Thoracic aorta (tissue), 2 donors: ENCODE measurements at places on chromosomes 5 and 9.
A peak's percentile ranks its signal among the peaks of the same experiment; 100 is the strongest.

DNA sequence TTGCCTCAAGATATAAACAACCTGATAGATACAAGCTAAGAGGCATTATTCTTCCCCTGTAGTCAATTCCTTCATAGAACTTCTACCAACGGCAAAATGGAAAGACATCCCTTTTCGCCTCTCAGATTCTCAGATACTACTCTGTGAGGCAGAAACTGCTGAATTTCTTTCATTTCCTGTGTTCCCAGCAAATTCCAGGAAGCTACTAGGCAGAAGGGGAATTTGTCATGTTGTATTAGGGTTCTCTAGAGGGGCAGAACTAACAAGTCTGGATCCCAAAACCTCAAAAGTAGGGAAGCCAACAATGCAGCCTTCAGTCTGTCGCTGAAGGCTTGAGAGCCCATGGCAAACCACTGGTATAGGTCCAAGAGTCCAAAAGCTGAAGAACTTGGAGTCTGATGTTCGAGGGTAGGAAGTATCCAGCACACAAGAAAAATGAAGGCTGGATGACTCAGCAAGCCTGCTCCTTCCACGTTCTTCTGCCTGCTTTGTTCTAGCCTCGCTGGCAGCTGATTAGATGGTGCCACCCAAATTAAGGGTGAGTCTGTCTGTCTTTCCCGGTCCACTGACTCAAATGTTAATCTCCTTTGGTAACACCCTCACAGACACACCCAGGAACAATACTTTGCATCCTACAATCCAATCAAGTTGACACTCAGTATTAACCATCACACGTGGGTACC lies 15.2 kb downstream of the RNF180 start:
- DNase-seq: no peak

- no peak for DNase-seq
These were observed 987.9 kb upstream of the WWC1 start for GRCh38 chr5:167303582-167303981.

DNA sequence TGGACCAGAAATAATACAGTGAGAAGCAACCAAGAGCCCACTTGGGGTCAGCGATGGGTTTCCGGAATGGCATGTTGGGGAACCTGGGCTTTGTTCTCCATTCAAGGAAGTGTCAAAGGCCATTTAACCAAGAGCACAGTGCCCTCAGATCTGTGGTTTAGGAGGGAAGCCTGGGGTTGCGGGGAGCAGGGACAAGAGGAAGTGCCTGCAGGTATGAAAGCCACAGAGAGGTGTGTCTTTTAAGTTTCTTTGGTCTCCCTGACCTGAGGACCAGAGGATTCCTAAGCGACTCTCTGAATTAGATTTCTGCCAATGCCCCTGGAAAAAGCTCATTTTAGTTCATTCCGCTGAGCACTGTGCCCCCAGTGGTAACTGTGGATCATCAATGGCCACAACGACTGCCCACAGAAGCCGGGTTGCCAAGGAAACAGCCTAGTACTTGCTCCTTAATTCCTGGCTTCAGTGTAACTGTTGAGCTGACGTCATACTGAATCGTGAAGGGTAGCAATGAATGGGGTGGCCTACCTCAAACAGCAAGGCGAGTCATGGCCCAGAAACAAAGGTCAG lies 107.3 kb upstream of the SPIN1 start:
- DNase-seq: no peak

- no peak for DNase-seq
These were observed 13.9 kb downstream of the TLR4 start for GRCh38 chr9:117718085-117718484.

GRCh38 chr9:114247077-114247476 lies 75.8 kb upstream of the ORM1 start:
- DNase-seq: no peak

DNA sequence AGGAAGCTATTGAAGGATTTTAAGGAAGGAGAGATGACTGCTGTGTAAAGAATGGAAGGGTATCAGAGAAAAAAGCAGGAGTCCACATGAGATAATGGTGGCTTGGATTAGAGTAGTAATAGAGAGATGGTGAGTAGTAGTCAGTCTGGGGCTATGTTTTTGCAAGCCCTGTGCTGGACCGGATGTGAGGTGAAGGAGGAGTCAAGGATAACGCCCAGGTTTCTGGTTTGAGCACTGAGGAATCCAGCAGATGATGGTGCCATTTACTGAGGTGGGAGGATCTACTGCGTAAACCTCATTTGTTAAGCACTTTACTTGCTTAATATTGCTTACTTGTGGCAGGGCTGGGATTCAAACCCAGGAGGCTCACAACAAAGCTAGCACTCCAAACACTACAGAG lies 1.1 kb downstream of the TIGD6 start:
- DNase-seq: no peak

- no peak for DNase-seq
These were observed 35.6 kb downstream of the DAPK1 start for GRCh38 chr9:87533271-87533670.

- no peak for DNase-seq
These were observed 154.7 kb upstream of the RUSC2 start for GRCh38 chr9:35335164-35335563.

GRCh38 chr5:32332966-32333365 lies 20.2 kb upstream of the MTMR12 start:
- no peak for DNase-seq

- no peak for DNase-seq
These were observed 3.2 kb upstream of the MAMDC2 start for GRCh38 chr9:70040376-70040903.

GRCh38 chr9:81071108-81071507 lies 618.2 kb downstream of the TLE1 start:
- no peak for DNase-seq

GRCh38 chr9:127574072-127574993 lies 37.7 kb upstream of the STXBP1 start:
- peak; percentile 56 for DNase-seq
